ENCODE measurements at places on chromosomes 2 and 18.

DNA sequence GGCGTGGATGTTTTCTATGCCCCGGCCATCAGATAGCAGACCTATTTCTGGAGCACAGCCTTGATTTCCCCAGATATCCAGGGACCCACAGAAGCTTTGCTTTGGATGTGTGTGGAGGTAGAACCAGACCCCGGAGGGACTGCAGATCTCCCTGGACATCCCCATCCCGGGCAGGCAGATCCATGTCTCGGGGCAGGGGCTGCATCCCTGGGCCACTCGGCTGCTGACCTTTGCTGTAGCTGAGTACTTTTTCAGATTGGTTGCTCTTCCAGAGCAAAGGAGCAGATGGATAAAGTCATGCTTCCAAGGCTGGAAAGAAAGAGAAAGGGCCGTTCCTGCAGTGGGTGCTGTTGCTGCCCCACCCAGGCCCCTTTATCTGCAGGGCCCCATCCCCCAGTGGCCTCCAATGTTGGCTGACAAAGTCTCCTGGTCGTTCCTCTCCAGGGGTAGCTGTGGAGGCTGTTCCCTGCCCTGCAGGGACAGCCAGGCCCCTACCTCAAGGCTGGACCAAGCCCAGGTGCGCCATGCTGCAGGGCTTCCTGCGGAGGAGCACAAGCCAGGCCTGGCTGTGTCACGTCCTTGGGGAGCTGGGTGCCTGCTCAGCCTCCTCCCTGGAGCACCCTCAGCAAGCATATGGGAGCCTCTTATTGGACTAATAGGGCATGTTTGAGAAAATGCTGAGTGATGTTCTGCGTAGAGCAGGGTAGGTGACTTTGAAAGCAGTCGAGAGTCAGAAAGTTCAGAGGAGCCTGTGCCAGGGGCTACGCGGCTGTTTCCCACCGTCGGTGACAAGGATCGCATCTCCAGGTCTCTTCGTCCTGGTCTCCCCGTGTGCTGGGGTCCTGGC, 68.4 kb downstream of the TPO start:
- no peak for DNase-seq

DNA sequence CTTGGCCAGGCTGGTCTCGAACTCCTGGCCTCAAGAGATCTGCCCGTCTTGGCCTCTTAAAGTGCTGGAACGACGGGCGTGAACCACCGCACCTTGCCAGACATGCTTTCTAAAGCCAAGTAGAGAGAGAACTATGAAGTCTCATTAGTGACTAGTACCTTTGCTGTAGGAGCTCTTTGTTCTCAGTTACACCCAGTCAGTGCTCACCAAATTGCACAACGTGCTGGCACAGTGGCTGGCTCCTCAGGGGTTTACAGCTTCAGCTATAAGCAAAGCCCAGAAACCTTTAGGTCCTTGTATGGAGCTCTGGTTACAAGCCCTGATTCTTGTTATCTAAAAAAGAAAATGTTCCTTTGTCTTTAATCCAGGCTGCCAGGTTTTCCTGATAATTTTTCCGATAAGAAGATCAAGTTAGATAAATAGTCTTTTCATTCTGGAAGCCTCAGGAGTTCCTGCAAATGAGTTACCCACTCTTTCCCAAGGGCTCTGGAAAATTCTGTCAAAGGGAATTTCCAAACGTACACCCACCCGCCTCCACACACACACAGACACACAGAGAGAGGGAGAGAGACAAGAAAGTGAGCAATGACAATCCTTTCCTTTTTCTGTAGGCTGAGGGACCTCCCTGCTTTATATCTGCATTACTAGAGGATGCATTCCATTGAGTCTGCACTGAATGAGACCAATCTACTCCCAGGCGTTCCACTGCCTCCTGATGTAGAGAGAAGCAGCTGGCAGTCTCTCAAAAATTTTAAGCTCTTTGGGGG, 100.2 kb upstream of the CSRNP3 start:
- DNase-seq = no peak

DNA sequence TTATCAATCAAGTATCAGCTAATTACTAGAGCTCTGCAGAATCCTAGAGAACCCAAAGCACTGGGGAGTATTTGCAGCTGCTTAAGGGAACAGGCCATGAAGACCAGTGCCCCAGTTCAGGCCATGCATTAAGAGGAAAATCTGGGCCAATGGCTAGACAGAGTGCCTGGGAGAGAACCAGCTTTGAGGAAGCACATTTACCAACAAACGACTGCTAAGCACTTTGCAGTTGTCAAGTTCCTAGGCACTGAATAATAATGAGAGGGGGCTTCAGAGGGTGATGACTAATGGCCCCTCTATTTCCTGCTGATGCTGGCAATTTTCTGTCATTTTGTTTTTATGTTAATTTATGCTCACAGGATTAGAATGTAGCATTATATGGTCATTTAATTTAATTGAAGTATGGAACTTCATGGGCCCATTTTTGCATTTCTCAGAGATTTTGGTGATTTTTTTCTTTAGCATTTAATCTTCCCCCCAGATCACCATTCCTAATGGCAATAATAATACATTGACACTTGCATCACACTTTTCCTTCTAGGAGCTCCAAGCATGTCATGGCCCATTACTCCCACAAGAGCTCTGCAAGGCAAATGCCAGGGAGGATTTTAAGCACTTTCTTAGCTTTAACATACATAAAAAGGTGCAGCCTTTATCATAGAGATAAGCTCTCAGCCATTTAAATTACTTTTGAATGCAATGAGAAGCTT, 147.7 kb upstream of the SPATS2L start:
- no peak for DNase-seq

DNA sequence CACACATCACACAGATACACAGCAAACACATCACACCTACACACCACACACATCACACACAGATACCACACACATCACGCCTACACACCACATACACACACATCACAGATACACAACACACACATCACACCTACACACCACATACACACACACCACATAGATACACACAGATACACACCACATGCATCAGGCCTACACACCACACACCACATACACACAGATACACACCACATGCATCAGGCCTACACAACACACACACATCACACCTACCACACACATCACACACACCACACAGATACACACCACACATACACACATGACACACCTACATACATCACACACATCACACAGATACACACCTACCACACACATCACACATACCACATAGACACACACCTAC, 158.8 kb downstream of the NDUFA10 start:
- DNase-seq = no peak

- DNase-seq = no peak
Observed at GRCh38 chr2:187547353-187547979, 6.8 kb downstream of the TFPI start.

DNA sequence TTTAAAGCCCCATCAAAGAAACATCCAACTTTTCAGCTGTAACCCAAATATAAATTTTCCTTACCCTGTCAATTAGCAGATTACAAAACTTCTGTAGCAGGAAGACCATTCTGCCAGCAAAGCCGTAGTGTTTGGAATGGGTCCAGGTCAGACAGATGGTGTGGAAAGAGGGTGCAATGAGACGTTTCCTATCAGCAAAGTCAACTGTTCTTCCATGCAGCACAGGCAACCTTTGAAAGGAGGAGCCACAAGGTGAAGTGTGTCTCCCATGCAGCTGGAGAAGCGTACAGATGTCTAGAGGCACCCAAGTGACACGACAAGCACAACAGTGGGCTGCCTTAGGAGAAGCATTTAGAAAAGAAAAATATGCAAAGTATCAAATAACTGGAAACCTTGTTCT, 83.7 kb downstream of the SP3 start:
- peak; percentile 69 for DNase-seq

- DNase-seq = peak; percentile 57
Observed at GRCh38 chr2:37168217-37168981, 11.6 kb upstream of the EIF2AK2 start.

DNA sequence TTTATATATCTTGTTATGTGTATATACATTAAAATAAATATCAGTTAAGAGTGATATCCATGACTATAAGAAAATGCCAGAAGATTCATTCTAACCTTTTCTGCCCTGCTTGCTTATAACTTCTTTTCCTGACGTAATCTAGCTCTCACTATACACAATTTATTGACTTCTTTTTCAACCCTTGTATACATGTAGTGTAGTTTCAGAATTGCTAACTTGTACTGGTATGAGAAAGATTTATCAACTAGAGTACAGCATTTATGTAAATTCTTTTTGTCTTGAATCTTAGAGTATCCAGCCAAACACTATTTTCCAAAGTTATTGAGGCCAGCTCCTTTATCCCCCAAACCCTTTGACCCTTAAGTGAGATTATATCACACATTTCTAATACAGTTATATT, 798.0 kb upstream of the RAB6C start:
- no peak for DNase-seq

GRCh38 chr2:162928356-162928755, 89.8 kb upstream of the KCNH7 start:
- DNase-seq = no peak

DNA sequence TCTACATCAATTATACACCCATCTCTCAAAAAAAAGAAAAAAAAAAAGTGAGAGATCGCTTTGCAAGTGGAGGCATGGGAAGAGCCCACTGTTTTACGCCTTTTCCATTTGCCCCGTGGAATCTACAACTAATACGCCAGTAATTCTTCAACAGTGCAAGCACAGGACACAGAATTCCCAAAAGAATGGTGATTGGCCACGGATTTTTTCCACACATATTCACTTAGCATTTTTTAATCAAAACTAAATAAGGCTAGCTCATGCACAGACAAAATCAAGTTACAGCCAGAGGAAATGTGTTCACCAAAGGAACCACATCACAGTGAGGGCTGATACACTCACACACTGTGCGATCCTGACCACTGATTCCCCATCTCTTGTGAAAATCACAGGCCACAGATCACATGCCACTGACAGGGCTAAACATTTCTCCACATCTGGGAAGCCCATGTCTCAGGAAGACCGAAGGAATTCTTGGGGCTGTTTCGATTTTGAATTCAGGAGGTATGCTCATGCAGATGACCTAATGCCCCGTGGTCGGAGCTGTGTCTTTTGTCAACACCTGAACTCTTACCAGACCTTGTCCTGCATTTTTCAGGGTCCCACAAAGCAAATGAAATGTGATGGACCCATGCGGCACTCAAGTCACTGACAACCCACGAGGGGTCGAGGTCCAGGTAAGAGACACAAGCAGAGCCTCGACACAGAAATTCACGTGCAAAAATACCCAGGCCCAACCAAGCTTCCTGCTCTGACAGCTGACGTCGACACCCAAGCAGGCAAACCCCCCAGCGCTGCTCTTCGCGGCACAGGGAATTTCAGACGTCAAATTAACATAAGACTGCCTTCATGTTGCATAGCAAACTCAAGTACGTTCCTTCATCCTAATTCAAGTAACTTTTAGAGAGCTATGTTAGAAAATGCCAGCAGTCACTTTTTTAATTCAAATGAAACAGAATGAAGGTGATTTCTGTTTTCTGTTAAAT, 69.6 kb downstream of the ZNF516 start:
- no peak for DNase-seq

DNA sequence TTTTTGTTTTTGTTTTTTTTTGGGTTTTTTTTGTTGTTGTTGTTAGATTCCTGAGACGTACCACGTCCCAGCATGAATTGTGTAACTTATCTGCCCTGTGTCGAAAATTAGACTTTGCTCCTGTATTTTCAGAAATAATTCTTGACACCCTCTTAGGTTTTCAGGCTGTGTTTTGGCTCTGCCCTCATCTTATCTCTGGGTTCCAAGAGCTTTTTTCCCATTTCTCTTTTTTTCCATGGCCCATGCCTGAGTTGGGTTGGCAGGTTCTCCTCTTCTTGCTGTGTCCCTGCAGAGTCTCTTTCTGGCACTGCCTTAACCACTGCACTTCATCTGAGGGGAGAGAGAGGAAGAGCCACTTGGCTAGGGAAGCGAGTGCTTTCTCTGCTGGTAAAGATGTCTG, 42.4 kb downstream of the CTIF start:
- no peak for DNase-seq

DNA sequence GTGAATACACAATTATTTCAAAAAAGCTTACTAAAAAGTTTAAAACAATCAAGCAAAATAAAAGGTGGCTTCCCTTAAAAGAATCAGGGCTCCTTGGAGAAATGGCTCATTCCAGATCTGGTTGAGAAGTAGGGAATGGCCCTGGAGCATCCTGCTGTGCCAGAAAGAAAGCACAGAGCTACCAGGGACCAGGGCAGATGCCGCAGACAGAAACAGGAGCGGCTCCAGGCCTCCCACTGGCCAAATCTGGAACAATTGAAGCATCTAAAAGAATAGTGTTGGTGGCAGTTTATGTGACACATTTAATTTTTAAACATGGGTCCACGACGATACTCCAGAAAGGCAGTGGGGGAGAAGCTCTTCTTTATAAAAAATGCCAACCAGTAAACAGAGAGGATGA, 75.5 kb downstream of the GBX2 start:
- DNase-seq = no peak

GRCh38 chr2:138444411-138444810, 57.2 kb upstream of the SPOPL start:
- DNase-seq = no peak

DNA sequence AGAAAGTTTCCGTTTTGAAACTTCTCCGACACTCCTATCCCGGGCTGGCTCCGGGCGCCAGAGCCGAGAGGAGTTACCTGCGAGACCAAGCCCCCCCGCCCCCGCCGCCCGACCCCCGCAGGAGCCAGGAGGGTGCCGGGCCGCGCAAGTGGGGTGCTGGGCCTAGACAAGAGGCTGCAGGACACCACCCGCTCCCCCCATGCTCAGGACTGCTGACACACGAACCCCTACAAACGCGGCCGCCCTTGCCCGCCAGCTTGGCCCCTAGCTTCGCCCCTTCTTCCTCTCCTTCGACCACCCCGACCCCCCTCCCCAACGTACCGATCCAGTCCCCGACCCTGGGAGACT, 497 bp downstream of the PLA2R1 start:
- no peak for DNase-seq

DNA sequence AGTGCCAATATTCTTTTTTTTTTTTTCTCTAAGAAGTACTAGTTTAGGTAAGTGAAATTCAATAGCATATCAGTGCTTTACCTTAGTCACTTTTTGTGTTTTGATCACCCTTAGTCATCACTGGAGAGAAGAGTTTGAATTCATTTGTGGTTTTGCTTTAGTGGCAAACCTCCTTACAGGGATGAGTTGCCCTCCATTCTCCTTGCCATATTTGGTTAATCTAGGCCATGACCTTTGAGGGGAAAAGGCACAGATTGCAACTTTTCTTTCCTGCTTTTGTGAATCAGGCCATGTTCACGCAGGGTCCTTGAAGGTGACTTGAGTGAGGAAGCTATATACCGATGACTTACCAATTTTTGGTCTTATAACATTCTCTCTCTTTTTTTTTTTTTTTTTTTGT, 34.4 kb downstream of the PLEKHA3 start:
- DNase-seq = no peak

GRCh38 chr2:20579866-20580265, 71.0 kb downstream of the HS1BP3 start:
- DNase-seq = no peak

GRCh38 chr2:191696001-191696400, 18.1 kb downstream of the NABP1 start:
- peak; percentile 45 for DNase-seq
